Activated T-cell treated with anti-CD3 and anti-CD28 coated beads for 4 hours (primary cell): ENCODE measurements at places on chromosomes 5 and 9.

DNA sequence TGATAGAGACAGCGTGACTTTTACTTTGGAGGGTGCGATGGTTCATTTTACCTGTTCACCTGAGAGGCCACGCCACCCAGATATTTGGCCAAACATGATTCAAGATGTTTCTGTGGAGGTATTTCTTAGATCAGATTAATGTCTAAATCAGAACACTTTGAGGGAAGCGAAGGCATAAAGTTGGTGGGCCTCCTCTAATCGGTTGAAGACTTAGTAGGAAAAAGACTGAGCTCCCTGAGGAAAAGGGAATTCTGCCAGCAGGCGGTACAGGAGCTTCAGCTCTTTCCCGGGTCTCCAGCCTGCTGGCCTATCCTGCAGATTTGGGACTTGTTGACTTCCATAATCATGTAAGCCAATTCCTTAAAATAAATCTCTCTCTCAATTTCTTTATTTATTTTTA is 7.0 kb upstream of the LAMC3 start:
- DNase-seq: no peak

- DNase-seq: peak; percentile 21
Measured at GRCh38 chr5:146565764-146566367, 49.9 kb upstream of the GPR151 start.

DNA sequence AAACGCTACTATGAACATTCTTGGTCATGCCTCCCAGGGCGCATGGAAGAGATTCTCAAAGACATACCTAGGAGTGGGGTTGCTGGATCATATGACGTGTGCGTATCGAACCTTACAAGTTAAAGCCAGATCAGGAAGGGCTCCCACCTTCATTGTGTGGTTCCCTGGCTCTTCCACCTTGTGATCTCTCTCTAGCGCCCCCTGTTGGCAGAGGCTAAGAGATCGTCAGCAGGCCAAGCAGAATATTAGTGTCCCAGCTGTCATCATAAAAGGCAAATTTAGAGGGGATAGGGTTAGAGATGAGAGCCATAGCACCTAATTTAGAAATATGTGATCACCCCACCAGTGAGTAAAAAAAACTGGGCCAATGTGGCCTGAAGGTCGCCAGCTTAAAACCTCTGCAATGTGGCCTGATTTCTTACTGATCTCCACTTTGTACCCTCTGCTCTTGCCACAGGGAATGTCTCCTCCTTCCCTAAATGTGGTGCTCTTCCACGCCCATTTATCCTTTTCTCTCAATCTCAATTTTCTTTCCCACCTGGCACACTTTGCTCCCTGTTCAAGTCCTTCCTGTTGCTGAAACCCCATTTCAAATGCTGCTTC is 91.7 kb upstream of the SHB start:
- peak; percentile 47 for DNase-seq

DNA sequence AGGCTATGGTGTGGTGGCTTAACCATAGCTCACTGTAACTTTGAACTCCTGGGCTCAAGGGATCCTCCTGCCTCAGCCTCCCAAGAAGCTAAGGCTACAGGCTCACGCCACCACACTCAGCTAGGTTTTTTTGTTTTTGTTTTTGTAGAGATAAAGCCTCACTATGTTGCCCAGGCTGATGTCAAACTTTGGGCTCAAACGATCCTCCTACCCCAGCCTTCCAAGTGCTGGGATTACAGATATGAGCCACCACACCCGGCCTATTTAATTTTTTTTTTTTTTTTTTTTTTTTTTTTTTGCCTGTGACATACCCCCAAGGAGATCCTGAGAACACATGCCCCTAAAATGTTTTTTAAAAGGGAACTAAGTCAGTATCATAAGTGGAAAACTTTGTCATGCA is 10.4 kb downstream of the FUBP3 start:
- no peak for DNase-seq

- DNase-seq: no peak
Measured at GRCh38 chr5:7394889-7395431, 978 bp upstream of the ADCY2 start.

DNA sequence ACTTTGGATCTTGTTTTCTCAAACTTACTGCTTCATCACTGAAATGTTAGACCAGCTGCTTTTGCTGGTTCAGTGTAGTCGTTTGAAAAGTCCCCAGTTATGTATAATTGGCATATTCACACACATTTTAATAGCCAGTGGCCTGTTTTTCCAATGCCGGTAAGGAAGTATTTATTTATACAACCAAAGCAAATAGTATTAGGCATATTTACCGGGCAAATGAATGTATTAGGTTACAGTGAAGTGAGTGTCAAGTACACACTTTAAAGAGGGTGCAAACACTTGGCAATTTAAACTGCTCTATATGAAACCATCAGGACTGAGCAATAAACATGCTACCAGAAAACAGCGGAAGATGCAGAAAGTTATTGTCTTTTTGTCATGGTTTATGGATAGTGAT is 242.9 kb downstream of the MCTP1 start:
- DNase-seq: no peak

DNA sequence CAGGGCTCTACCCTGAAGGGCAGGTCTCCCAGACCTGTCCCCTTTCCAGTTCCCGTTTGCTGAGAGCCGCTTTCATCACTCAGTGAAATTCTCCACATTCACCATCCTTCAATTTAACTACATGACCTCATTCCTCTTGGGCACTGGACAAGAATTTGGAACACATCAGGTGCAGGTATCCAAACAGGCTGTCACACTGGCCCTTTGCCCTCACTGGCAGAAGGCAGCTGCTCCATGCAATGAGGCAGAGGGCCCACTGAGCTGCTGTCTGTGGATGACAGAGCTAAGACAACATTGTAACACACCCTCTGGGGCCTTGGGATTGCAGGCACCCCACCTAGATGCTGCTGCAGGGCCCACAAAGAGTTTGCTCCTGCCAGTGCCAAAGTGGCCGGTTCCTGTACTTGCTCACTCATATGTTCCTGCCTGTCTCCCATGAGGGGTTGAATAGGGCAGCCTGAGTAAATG is 55.1 kb downstream of the ACTL7B start:
- DNase-seq: no peak

- DNase-seq: no peak
Measured at GRCh38 chr5:4313138-4313537, 717.5 kb downstream of the IRX1 start.

DNA sequence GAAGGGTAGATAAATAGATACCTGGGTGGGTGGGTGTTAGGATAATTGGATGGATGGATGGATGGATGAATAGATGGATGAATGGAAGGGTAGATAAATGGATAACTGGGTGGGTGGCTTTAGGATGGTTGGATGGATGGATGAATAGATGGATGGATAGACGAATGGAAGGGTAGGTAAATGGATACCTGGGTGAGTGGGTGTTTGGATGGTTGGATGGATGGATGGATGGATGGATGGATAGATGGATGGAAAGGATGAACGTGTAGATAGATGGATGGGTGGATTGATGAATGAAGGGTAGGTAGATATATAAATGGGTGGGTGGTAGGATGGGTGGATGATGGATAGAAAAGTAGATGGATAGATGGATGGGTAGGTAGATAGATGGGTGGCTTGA is 59.8 kb upstream of the RXRA start:
- DNase-seq: no peak

GRCh38 chr5:68011259-68011760 is 204.2 kb upstream of the PIK3R1 start:
- no peak for DNase-seq

DNA sequence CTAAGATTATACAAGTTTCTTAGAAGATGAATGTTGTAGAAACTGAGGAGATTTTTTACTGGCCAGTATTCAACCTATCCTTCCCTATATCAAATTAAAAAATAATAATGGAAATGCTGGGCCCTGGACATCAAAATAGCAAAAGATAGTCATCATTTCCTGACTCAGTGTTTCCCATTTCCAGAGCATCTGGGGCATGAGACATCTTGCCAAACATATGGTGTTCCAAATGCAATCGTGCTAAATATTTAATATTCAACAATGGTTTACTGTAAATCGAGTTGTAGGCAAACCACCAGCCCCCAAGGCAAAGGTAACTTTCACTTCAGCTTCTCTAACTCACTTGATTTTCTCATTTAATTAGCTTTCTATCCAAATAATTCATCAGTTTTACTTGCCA is 152.9 kb downstream of the FRMD3 start:
- no peak for DNase-seq

GRCh38 chr5:119287547-119288111 is 68.2 kb upstream of the TNFAIP8 start:
- no peak for DNase-seq

DNA sequence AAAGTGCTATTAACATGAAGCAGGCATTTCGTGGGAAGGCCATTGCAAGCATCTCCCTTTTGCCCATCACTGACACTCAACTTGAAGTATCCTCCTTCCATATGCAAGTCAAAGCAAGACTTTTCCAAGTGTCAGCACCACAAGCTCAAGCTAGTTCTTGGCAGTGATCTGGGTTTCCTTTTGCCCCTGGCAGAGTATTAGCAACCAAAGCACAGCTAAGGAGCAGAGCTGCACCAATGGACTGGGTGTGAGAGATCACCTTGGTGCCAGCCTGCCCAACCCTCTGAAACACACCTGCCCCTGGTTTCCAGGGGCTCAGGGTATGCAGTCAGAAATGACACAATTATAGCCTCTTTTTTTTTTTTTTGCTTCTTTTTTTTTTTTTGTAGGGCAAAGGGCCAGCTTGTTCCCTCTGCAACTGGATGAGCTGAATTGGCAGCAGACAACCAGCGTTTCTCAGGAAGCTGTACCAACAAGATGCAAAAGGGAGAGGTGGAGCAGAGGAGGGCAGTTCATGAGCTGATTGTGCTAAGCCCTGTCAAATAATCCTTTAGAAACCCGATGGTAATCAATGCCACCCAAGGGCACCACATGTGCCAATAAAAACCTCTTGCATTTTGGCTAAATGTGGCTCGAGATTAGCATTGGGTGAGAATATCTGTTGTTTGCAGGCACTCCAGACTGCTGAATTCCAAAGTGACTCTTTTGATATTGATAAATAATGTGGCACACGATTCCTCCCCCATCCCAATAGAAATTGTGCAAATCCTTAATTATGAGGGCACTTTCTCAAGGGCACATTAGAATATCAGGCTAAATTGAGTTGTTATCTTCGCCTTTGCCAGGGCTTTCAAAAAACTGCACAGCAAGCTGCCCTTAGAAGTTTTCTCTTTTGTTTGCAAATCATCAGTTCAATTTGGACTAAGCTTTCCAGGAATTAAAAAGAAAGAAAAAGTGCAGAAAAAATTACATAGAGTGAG is 192.4 kb downstream of the GAS1 start:
- no peak for DNase-seq

GRCh38 chr5:175805256-175806011 is 65.9 kb upstream of the CPLX2 start:
- DNase-seq: no peak

- DNase-seq: no peak
Measured at GRCh38 chr5:54224103-54224826, 86.1 kb downstream of the ARL15 start.

DNA sequence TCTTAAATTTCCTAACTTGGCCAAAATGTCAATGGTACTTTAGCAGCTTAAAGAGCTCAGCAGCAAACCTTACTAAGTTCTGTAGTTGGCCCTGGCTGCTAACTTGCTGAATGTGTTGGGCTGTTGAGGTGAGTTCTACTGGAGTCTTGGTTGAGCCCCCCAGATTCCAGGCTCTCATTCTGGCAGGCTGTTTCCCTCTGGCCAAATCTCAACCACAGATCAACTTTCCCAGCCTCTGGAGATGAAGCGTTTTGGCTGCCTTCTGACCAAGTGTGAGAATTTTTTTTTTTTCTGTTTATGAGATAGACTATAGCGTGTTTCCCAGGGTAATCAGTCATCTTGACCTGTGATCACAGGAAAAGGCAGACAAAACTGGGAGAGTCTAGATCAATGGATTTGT is 343.7 kb downstream of the EBF1 start:
- no peak for DNase-seq

DNA sequence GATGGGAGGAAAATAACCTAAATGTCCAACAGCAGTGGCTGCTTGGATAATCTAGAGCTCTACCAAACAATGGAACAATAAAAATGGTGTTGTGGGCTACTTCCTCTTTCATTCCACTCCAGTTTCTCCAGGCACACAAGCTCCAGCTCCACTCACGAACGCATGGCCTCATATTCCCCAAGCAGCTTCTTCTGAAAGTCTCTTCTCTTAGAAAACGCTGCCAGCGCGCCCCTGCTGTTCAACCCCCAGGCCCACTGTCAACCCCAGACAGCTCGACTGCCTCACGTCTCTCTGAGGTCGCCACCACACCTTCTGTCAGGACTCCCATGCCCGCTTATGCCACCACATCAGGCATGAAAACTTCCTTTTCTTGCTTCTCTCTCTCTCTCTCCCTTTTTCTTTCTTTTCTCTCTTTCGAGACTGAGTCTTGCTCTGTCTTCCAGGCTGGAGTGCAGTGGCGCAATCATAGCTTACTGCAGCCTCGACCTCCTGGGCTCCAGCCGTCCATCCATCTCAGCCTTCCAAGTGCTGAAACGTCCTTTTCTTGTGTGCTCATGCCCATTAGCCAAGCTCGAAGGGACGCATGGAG is 16.2 kb downstream of the OR2V2 start:
- DNase-seq: no peak

DNA sequence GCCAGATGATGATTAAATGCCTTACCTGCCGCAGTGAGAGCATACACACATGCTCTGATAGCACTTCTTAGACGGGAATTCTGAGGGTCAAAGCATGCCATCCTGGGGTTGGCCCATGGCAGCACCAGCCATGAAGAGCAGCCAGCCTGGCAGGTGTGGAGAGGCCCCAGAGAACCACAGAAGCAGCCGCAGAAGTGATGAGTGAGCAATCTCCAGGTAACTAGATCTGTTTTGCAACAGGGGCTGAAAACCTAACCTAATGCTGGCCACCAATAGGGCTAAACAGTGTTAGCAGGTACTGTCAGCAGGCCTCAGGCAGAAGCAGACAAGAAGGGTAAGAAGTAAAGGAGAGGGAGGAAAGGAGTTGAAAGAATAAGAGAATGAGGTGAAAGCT is 33.5 kb upstream of the HOMER1 start:
- no peak for DNase-seq

DNA sequence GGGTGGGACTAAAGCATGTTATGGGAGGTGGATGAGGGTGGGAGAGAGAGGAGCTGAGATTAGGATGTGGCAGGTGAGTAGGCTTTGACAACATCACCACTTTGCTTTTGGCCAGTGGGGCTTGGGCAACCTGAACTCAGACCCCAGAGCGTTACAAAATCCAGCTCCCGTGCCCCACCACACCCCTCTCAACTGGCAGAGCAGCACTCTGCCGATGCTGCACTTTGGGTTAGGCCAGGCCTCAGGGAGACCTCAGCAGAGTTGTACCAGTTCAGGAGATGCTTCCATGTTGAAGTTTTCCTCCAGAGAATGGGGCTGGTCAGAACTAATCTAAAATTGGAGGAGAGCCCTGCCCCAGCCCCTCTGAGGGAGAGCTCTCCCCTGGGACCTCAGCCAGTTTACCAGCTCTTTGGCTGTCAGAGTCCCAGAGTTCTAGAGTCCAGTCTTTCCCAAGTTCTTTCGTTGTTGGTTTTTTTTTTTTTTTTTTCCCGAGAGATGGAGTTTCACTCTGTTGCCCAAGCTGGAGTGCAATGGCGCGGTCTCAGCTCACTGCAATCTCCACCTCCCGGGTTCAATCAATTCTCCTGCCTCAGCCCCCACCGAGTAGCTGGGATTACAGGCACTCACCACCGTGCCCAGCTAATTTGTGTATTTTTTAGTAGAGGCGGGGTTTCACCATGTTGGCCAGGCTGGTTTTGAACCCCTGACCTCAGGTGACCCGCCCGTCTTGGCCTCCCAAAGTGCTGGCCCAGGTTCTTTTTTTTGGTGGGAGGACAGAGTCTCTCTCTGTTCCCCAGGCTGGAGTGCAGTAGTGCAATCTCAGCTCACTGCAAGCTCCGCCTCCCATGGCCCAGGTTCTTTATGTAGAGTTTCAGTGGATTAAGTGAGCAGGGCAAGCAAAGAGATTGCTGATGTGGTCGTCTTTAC is 17.8 kb downstream of the NUDT2 start:
- DNase-seq: no peak
